G401 (cell line): ENCODE measurements at places on chromosomes 4 and X. TPM values are rescaled to one million over a fixed set of nuclear protein-coding genes. Genes with fewer than 3 reads are reported as not detected.
A peak's percentile ranks its signal among the peaks of the same experiment; 100 is the strongest.

- no peak for DNase-seq
Measured at GRCh38 chr4:122172266-122172665, 20.1 kb downstream of the BLTP1 start.

GRCh38 chr4:110164251-110164650 lies 34.2 kb downstream of the ELOVL6 start:
- no peak for DNase-seq

GRCh38 chrX:3788494-3789233 lies 75.2 kb upstream of the PRKX start:
- no peak for DNase-seq

DNA sequence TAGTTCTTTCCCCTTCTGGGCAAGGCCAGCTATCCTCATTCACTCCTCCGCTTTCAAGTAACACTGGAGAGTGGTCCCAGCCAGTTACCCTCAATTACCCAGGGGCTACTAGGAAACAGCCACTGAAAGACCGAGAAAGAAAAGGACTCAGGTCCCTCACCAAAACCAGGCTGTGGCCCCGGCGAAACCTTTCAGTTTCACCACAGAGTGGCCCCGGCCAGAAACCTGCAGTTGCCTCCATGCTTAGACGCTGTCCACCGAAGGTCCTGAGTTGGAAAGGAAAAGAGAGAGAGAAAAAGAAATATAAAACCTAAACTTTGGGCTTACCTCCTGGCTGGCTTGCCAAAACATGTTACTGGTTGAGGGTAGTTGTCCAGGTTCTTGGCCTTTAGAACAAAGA lies 5.0 kb upstream of the AREG start:
- no peak for DNase-seq

DNA sequence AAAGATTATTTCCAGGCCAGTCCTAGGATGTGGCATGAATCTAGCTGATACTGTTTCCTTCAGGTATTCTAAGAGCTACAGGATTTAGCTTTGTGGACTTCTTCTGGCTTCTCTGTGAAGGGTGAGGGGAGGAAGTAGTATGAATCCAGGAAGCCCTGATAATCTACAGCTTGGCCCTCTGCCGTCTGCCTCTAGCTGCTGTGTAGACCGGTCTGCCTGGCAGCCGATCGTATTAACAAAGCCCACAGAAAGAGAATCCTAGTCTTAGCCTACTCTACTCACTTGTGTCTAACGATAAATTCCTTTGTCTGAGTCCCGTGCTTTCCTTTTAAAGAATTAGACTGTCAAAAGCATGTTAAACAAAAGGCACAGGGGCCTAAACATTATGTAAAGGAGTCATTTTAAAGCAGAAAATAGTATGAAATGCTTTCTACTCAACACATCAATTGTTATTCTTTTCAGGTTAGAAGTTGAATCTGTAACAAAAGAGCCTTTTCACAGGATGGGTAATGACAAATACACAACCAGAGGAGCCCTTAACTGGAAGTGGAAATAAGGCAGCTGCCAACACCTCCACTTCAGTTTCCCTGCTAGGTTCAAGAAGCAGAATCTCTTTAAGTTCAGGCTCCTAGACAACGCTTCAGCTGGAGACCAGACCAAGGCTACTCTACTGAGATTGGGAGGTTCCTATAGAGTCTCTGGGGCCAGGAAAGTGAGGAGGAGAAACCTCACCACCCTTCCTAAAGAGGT lies 48.9 kb upstream of the UCP1 start:
- DNase-seq, result peak; percentile 8

DNA sequence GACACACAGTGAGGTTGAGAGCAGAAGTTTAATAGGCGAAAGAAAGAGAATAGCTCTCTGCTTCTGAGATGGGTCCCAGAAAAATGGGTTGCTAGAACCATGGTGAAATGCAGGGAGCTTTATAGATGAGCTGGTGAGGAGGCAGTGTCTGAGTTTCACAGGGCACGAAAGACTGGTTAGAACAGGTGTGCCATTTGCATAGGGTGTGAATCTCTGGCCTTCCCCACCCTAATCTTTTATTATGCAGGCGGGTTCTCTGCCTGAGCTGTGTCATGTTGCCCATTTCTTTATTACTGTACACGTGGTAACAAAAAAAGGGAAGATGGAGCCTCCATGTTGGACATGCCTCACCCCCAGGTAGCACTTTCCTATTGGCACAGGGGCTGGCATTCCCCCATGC lies 39.1 kb downstream of the FUNDC1 start:
- no peak for DNase-seq

DNA sequence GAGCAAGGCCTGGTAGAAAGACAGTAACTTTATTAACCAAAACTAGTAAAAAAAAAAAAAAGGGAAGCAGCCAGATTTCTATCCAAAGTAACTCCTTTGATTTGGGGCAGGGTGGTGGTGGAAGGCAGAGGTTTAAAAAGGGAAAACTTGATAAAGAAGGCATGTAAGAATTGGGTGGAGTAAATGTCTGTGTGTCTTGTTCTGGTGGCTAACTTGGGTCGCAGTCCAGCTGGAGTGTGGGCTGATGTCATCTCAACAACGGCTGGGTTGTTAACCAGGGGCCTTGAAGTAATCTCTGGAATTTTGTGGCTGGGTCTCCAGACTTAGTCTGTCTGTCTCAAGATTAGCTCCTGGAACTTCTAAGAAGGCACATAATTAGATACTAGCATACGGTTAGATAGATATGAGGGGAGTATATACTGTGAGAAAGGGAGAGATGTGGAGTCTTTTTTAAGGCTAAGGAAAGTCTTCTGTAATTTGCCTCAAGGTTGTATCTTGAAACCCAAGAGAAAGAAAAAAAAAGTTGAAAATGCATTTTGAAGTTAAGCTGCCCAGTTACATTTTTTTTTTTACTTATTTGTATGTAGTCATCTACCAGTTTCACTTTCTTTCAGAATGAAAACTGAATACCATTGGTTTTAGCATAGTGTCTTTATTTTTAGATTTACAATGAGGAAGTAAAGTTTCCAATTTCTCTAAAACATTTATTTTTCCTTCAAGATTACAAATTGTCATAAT lies 48.3 kb downstream of the MTHFD2L start:
- DNase-seq, result no peak

- no peak for DNase-seq
Measured at GRCh38 chrX:139113708-139114107, 402.2 kb upstream of the FGF13 start.

- no peak for DNase-seq
Measured at GRCh38 chr4:7252051-7252450, 59.7 kb downstream of the SORCS2 start.

DNA sequence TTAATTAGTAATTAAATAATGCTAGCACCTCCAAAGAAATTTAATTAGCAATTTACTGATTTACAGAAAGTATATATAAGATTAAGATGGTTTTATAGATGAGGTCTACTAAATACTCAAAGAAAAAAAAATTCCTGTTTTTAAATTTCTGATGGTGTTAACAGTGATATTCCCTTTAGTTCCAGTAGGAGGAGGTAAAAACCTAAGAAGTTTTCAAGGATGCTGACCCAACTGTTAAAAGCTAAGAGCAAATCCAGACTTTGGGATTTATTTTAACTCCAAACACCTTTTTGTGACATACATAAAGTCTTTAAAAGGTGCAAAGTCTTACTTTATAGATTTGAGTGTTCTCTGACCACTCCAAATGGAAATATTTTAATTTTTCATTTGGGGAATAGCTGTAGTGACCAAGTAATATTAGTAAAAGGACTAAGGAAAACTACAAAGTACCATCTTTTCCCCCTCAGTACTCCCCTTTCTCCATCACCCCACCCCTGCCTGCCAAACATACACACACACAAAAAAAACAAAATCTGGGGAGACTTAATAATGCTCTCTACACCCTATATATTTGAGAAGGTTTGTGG lies 34.2 kb upstream of the CSN1S1 start:
- DNase-seq, result no peak

Gene SLC9B1
- not detected in 2 replicates for total RNA-seq

Gene HAUS7
- 50.8 and 63.6 TPM in 2 replicates for total RNA-seq

Gene ERVMER34-1
- not detected in 2 replicates for total RNA-seq

Gene ETDB
- total RNA-seq, result not detected in 2 replicates

Gene UGT2B7
- total RNA-seq, result not detected in 2 replicates
